ENCODE measurements at places on chromosomes 2 and 18. TPM values are rescaled to one million over a fixed set of nuclear protein-coding genes. Genes with fewer than 3 reads are reported as not detected.
A peak's percentile ranks its signal among the peaks of the same experiment; 100 is the strongest.

- H3K27ac ChIP-seq = peak overlapping the region; percentile 83
- DNase-seq = peak; percentile 33
- H3K36me3 ChIP-seq = peaks cover 8% of the 10 kb centered on the region
- H3K27me3 ChIP-seq = no peaks in the 10 kb centered on the region
- H3K4me1 ChIP-seq = peaks cover 27% of the 10 kb centered on the region
- peak overlapping the region; percentile 93 for H3K4me3 ChIP-seq
Measured at GRCh38 chr2:240136671-240137292, 677 bp upstream of the COPS9 start.

DNA sequence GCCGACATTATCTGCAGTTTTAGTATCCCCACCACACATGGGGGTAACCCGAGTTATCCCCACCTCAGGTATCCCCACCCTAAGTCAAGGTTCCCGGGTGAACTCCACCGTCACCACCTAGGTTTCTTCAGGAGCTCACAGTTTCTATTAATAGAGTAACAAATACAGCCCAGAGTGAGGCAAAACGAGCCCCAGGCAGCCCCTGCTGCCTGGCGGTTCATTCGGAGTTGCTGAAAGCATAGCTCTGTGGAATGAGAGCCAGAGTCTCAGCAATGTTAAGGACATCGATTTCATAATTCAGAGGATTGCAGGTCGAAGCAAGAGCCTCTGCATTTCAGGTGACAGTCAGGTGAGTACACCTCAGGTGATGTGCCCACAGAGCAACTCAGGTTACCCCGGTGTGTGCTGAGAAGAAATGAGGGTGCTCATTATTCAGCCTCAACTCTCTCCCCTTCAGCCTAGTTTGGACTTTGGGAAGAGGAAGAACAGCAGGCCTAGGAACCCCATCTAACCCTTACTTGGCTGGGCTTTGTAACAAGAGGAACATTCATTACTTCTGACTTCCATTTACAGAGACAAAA lies 10.7 kb downstream of the SATB2 start:
- no peak overlapping the region for H3K4me3 ChIP-seq
- H3K27ac ChIP-seq = no peak overlapping the region
- no peaks in the 10 kb centered on the region for H3K36me3 ChIP-seq
- no peaks in the 10 kb centered on the region for H3K4me1 ChIP-seq

DNA sequence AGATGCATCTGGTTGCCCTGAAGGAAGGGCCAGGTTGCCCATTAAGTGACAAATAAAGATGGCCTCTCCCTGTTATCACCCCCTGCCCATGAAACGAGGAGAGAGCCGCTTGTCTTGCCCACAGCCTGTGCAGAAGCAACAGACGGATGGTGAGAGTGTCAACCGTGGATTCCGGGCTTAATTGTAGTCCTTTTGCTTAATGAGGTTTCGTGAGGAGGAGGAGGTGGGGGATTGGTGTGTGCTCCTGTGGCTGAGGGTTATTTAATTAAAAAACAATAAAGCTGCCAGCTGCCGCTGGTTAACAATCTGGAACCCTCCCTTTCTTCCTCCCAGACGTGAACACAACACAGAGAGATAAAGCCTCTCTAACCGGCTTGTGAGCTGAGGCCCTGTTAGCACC lies 188.0 kb upstream of the PARD3B start:
- H3K36me3 ChIP-seq = no peaks in the 10 kb centered on the region
- DNase-seq = no peak
- peaks cover 5% of the 10 kb centered on the region for H3K27me3 ChIP-seq
- no peak overlapping the region for H3K4me3 ChIP-seq

ADGRF3 gene
- 5.2 TPM for total RNA-seq

DNA sequence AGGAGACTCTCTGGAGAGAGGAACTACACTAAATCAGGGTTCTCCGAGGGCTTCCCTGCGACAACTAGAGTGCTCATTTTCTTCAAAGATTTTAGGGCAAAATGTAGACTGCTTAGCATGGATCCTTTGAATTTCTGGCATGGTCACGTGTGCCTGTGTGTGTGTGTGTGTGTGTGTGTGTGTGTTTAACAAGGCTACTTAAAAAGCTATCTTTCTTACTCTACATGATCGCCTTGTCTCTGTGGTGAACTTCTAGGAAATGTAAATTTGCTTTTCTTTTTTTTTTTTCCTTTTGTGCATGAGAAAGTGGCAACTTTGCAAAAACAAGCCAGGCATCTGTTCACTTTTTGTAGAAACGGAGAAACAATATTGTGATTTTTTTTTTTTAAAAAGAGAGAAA lies 43.9 kb downstream of the SOX11 start:
- no peaks in the 10 kb centered on the region for H3K36me3 ChIP-seq
- no peak for DNase-seq
- H3K27ac ChIP-seq = no peak overlapping the region
- no peaks in the 10 kb centered on the region for H3K4me1 ChIP-seq
- H3K27me3 ChIP-seq = no peaks in the 10 kb centered on the region

- H3K27ac ChIP-seq = no peak overlapping the region
- H3K36me3 ChIP-seq = no peaks in the 10 kb centered on the region
- H3K4me3 ChIP-seq = no peak overlapping the region
- DNase-seq = no peak
Measured at GRCh38 chr2:41267929-41268659, 779.7 kb upstream of the PKDCC start.

DNA sequence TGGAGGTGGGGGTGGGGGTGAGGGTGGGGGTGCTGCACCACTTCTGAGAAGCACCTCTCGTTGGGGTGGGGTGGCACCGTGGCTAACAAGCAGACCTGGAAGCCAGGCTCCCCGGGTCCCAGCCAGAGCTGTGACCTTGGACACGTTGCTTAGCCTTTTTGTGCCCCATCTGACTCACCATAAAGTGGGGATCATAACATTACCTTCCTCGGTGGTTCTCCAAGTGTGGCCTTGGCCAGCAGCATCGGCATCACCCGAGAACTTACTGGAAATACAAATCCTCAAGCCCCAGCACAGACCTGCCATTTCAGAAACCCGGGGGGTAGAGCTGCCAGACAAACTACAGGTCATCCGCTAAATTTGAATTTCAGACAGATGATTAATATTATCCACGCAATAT lies 58.7 kb upstream of the SLC66A3 start:
- H3K4me1 ChIP-seq = no peaks in the 10 kb centered on the region
- H3K4me3 ChIP-seq = no peak overlapping the region
- no peaks in the 10 kb centered on the region for H3K27me3 ChIP-seq
- no peak for DNase-seq
- no peak overlapping the region for H3K27ac ChIP-seq
- no peaks in the 10 kb centered on the region for H3K36me3 ChIP-seq

- no peaks in the 10 kb centered on the region for H3K36me3 ChIP-seq
- H3K27ac ChIP-seq = no peak overlapping the region
- DNase-seq = no peak
- H3K4me3 ChIP-seq = no peak overlapping the region
Measured at GRCh38 chr2:81093031-81093430, 788.5 kb upstream of the LRRTM1 start.

TMEFF2 gene
- total RNA-seq = not detected

DNA sequence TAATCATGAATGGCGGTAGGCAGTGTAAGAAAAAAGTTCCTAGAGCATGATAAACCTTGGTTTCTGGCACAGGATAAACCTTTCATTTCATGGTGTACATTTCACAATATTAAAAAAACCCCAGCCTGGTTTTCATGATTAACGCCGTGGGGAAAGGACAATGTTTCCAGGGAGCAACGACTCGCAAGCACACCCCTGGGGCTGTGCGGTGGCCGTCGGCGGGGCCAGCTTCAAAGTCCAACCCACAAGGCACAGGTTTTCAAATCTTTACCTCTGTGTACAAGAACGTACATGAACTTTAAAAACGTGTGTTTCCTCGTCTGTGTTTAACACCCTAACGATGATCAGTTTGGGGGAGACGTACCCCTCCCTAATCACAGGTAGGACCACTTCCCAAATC lies 118.1 kb downstream of the NOL10 start:
- no peak overlapping the region for H3K27ac ChIP-seq
- DNase-seq = no peak
- H3K27me3 ChIP-seq = no peaks in the 10 kb centered on the region
- H3K4me3 ChIP-seq = no peak overlapping the region
- no peaks in the 10 kb centered on the region for H3K4me1 ChIP-seq

FAM110C gene
- total RNA-seq = 0.14 TPM

DNA sequence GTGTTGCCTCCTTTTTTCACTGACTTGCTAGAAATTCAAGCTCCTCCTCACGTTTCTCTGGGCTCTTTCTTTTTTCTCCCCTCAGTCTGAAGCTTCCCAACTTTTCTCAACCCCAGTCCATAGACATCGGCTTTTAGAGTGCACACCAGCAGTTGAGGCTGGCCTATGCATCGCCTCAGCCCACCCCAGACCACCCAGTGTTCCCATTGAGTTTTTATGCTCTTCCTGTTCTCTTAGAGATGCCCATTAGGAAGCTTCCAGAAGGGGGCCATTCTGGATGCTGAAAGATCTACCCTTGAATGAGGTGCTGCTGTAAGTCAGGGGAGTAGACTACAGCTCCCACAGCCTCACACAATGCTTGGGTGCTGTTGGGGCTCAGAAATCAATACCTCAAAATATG lies 12.0 kb upstream of the GYPC start:
- no peak overlapping the region for H3K4me3 ChIP-seq
- H3K27ac ChIP-seq = no peak overlapping the region
- peaks cover 11% of the 10 kb centered on the region for H3K4me1 ChIP-seq
- no peaks in the 10 kb centered on the region for H3K36me3 ChIP-seq
- no peak for DNase-seq

GRCh38 chr2:136527560-136527959 lies 237.8 kb upstream of the THSD7B start:
- DNase-seq = no peak
- no peak overlapping the region for H3K4me3 ChIP-seq
- H3K27ac ChIP-seq = no peak overlapping the region

PARD6G gene
- 0.26 TPM for total RNA-seq

DNA sequence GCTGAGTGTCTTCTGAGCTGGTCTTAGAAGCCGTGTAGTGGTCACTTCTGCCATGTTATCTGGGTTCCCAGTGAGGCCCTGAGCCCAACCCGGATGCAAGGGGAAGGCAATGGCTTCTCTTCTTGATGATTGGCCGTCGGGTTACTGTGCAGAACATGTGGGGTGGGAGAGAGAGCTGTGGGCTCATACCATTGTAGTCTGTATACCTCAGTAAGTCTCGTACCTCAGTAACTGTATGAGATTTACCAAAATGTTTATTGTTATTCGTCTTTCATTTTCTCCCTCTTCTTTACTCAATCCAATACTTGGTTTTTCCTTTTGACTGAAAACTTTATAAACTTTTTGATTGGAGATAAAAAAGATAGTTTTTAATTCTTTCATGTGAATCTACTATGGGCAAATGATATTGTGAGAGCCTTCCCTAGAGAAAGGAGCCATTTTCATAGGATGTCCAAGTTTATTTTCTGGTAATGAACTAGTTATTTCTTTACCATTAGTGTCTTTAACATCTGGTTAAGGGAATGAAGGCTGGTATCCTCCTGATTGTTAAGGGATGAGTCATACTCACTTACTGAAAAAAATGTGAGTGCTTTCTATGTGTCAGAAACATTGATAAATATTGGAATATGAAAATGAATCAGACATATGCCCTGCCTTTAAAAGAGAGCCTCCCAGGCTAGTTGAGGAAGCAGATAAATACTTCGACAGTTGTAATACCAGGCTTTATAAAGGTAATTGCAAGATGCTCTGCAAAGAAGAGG lies 129.9 kb downstream of the PRPF40A start:
- no peak overlapping the region for H3K4me3 ChIP-seq
- H3K4me1 ChIP-seq = no peaks in the 10 kb centered on the region
- peaks cover 17% of the 10 kb centered on the region for H3K27me3 ChIP-seq

- no peaks in the 10 kb centered on the region for H3K27me3 ChIP-seq
- peak; percentile 19 for DNase-seq
- H3K4me1 ChIP-seq = no peaks in the 10 kb centered on the region
- H3K4me3 ChIP-seq = peak overlapping the region; percentile 16
- no peaks in the 10 kb centered on the region for H3K36me3 ChIP-seq
Measured at GRCh38 chr2:231297108-231297908, 98.2 kb upstream of the B3GNT7 start.

GRCh38 chr2:162282765-162283425 lies 35.6 kb downstream of the IFIH1 start:
- H3K4me3 ChIP-seq = no peak overlapping the region
- H3K4me1 ChIP-seq = no peaks in the 10 kb centered on the region
- DNase-seq = no peak
- no peak overlapping the region for H3K27ac ChIP-seq

DNA sequence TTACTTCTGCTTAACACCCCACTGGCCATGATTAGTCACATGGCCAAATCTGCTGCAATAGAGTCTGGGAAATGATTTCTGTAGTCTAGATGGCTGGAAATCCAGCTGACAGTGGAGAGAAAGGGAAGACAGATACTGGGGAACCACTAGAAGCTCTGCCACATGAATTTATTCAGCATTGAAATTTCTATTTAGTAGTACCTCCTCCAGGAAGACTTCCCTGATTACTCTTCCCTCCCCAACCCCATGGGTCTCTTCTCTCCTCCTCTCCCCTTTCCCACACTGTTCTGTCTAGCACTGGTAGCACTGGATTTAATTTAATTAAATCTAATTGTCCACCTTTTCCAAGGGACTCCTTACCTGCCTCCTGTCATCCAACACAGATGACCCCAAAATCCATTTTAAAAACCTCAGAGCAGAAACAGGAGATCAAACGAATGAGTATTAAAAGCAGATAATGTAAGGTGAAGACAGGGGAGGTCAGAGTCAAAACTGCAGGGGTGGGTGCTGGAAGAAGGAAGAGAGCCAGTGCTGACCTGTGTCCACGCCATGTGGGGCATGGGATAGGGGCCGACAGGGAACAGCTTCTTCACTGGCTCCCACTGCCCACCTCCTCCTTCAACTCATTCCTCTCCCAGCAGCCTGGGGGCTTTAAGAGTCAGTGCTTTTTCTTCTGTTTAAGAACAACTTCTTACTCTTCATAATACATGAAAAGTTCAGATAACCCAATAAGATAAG lies 169.2 kb upstream of the HS6ST1 start:
- H3K27me3 ChIP-seq = peaks cover 6% of the 10 kb centered on the region
- H3K4me3 ChIP-seq = no peak overlapping the region
- no peaks in the 10 kb centered on the region for H3K36me3 ChIP-seq
- DNase-seq = no peak

DNA sequence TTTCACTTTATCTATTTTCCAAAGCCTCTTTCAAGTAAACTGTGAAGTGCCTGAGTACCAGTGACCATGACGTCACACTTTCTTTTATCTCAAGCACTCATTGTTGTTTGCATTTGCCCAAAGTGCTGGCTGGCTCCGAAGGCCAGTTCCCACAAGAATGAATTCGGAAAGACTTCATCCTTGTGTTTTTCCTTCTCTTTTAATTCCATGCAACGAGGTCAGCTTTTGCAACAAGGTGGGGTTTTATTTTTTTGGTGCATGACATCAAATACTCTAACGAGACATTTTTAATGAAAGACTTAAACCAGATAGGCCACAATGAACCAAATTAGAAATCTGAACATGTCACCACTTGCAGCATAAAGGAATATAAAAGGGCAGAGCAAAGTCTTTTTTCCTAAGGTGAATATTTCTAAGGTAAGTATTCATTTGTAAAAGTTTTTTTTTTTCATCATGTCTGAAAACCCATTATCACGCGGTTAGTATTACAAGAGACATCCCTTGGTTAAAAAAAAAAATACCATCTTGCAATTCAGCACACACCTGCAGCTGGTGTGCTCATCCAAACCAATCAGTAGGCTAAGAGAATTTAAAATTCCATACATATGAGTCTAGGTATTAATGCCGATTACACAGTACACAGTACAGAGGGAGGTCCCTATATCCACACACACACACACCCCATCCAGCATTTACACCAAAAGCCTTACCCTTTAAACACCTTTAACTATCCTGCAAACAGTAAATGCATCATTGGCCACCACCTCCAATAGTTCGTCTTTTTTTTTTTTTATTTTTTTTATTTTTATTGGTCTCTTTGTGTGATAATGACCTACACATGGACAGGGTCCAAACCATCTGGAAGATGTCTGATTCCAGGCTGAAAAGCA lies 2.3 kb downstream of the ARL4C start:
- H3K27ac ChIP-seq = peak overlapping the region; percentile 96
- peaks cover 52% of the 10 kb centered on the region for H3K4me1 ChIP-seq
- peak overlapping the region; percentile 98 for H3K4me3 ChIP-seq
- no peaks in the 10 kb centered on the region for H3K27me3 ChIP-seq
- peaks cover 38% of the 10 kb centered on the region for H3K36me3 ChIP-seq

DSG4 gene
- not detected for total RNA-seq
